Tibial nerve (tissue), 4 donors: ENCODE measurements at places on chromosomes 5 and 9. TPM values are rescaled to one million over a fixed set of nuclear protein-coding genes. Genes with fewer than 3 reads are reported as not detected.

GRCh38 chr5:7897014-7897600 is 28.2 kb downstream of the MTRR start:
- no peak for DNase-seq

GRCh38 chr5:61228691-61229280 is 66.5 kb upstream of the SMIM15 start:
- DNase-seq, result no peak

GRCh38 chr5:56359809-56360685 is 126.9 kb upstream of the ANKRD55 start:
- DNase-seq, result no peak

Gene SHB
- total RNA-seq, result 6.3 TPM

- DNase-seq, result no peak
Measured at GRCh38 chr5:39073767-39074016, 507 bp downstream of the RICTOR start.

DNA sequence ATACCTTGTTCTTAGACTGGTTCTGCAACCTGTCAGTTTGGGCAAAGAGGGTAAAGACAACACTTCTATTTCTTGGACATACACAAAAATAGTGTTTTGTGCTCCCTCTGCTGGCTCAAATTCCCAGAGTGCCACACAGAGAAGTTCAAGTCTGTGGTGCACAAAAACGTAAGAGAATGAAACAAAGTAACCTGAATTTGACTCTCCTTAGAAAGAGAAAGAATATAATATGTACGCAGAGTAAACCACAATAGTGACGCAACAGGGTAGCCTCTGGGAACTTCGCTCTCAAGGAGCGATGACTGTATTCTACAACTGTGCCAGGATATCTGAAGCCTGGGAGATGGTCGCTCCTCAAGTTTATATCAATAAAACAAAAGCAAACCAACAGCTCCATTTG is 18.5 kb downstream of the DDX31 start:
- no peak for DNase-seq

Gene NUDT12
- total RNA-seq, result 19.4 TPM

- DNase-seq, result no peak
Measured at GRCh38 chr5:110916381-110917049, 155.0 kb upstream of the TSLP start.

GRCh38 chr9:137611623-137612609 is 6.4 kb downstream of the ARRDC1 start:
- DNase-seq, result no peak

DNA sequence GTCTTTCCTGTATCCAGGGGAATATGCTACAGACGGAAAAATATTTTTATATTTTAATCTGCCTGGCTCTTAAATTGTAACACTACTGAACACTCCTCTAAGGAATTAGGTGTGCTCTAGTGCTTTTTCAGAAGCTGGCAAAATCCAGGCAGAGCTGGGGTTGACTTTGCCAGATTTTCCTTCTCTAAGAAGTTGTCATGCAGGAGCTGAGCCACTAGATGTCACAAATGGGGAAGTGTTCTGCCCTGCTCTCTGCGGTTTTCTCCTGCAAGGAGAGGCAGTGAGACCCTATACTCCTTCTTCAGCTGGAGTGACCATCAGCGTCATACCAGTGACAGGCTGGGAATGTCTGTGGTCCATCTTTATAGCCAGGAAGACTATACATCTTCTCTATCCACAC is 112.5 kb downstream of the HAPLN1 start:
- DNase-seq, result peak; percentile 12

- DNase-seq, result no peak
Measured at GRCh38 chr9:20491612-20492011, 130.7 kb downstream of the MLLT3 start.

Gene LHX6
- 8.0 TPM for total RNA-seq

DNA sequence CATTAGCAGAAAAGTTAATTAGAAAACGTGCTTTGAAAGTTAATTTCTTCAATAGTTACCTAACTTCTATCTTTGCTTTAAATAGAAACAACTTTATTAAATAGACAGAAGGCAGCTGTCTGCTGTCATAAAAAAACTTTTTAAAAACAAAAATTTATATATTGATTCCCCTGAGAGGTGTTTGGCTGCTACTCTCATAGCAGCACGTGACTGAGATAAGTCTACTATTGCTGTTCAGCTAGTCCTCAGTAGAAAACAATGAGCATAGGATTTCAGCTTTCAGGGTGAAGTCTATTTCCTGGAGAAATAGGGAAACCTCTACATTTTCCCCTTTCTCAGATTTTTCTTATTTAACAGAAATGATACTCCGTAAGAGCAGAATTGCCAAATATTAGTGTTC is 135.0 kb upstream of the FBN2 start:
- DNase-seq, result no peak

Gene PCDHGA8
- 9.3 TPM for total RNA-seq

Gene GAS1
- total RNA-seq, result 217 TPM

Gene GALNT12
- total RNA-seq, result 2.4 TPM

DNA sequence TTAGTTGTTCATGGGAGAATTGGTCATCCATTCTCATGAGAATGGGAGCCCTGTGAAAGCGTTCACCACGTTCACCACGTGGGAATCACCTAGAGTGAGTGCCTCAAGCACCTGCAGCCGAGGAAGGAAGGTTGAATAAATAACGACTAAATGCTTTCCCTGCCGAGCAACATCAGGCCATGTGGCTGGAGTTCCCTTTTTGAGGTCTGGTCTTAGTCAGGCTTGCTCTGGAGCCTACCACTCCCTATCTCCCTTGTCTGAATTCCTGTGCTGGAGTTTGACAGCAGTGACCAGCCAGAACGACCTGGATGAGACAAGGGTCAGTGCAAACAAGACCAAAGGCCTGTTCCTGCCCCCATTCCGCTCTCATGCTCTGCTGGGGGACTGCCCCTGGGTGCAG is 28.5 kb downstream of the KCNMB1 start:
- no peak for DNase-seq

Gene AK3
- total RNA-seq, result 94.0 TPM

GRCh38 chr5:30108051-30108450 is 1085.4 kb upstream of the CDH6 start:
- DNase-seq, result no peak

- no peak for DNase-seq
Measured at GRCh38 chr5:173686950-173687349, 70.5 kb upstream of the BOD1 start.

Gene ZNF622
- total RNA-seq, result 16.6 TPM

GRCh38 chr9:105958587-105958986 is 264.2 kb downstream of the TMEM38B start:
- no peak for DNase-seq
